ENCODE measurements at places on chromosomes 3 and 15.

- DNase-seq = no peak
These were observed 31.7 kb upstream of the IP6K2 start for GRCh38 chr3:48748754-48749153.

DNA sequence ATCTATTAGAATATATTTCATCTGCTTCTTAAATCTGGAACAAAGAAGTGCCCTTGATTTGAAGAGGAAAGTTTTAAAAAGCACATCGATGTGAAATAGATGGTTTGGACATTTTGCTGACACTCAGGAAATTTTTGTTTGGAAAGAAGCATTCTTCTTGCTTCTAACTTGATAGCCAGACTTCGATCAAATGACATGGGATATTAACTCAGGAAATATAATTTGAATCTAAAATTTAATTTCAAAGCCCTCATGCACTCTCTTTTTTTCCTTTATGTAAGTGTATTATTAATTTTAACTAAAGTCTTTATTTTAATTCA is 761.2 kb downstream of the VGLL3 start:
- no peak for DNase-seq

- no peak for DNase-seq
These were observed 29.5 kb upstream of the ZNF774 start for GRCh38 chr15:90322538-90322937.

DNA sequence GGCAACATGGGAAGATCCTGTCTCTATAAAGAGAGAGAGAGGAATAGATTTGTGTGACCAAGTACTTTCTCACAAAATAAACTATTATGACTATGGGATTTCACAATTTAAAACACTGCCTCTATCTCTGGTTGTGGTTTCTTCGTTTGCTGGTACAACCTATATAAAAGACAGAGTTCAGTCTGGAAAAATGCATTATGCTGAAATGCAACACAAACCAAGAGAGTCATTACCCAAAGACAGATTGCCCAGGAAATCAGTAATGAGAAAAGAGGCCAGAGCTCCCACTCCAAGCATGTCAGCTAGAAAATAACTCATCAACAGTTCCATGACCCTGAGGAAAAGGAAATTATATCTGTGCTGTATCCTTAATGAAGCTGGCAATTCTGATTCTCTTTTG is 23.2 kb downstream of the GPR176 start:
- no peak for DNase-seq

- DNase-seq = no peak
These were observed 4.1 kb downstream of the UBE2E1 start for GRCh38 chr3:23809840-23810342.

DNA sequence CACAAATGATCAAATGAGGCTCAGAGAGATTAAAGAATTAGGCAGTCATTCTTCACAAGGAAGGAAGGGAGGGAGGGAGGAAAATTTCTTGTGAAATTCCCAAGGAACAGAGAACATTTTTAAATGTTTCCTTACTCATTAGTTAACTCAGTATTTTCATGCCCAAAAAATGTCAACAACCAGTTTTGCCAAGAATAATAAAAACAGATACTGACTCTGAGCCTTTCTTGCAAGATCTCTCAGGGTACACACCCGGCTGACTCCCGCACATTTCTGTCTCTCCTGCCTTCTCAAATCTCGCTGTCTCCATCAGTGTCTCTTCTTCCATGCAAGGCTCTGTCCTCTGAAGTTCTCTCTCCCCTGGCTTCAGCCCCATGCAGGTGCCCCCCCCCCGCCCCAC is 265.9 kb downstream of the TJP1 start:
- no peak for DNase-seq

DNA sequence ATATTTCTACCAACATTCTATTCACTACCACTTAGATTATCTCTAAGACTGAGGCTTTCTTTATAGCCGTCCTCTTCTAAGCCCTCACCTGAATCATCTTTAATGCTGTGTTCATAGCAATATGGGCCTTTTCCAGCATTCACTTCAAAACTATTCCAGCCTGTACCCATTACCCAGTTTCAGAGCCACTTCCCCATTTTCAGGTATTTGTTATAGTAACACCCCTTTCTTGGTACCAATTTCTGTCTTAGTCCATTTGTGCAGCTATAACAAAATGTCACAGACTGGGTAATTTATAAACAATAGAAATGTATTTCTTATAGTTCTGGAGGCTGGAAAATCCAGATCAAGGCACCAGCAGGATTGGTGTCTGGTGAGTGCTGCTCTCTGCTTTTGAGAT is 45.7 kb downstream of the REC114 start:
- DNase-seq = no peak

GRCh38 chr15:73598530-73599160 is 34.5 kb downstream of the NPTN start:
- DNase-seq = no peak

DNA sequence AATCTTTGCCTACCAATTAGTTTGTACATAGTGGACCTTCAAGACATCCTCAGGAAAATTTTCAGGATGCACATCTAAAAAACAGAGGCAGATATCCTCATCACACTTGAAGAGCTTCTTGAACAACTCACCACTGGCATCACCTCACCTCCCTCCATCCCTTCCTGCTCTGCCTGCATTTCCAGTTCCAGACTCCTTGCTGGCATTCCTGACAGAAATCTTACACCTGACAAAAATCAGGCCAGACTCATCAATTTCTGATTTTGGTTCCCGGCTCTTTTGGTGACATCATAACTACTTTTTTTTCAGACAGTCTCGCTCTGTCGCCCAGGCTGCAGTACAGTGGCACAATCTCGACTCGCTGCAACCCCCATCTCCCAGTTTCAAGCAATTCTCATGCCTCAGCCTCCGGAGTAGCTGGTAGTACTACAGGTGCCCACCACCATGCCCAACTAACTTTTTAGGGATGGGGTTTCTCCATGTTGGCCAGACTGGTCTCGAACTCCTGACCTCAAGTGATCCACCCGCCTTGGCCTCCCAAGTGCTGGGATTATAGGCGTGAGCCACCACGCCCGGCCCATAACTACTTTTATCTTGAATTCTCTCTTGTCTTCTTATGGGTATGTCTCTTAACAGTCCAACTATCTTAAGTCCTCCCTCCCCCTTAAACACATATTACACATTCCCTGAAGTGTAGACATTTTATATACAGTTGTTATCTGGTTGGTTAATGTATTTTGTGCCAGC is 216.6 kb upstream of the IL12A start:
- DNase-seq = no peak

DNA sequence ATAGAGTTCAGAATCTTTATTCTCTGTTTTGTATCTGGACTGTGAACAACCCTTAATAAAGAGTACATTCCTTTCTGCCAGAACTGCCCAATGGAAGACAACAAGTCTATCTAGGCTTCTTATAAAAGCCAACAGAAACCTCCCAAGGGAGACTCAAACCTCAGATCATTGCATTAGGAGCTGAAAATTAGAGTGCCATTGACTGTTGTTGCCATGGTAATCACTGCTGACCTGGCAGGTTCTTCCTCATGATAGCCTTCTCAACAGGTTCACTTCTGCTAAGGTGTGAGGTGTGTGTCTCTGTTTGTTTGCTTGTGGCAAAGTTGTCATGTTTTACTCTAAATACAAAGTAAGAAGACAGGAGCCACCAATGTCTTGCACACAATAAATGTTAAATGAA is 79.2 kb downstream of the TMEM108 start:
- DNase-seq = no peak
